Iris pigment epithelial cell (primary cell): ENCODE measurements at places on chromosomes 12 and 14.

DNA sequence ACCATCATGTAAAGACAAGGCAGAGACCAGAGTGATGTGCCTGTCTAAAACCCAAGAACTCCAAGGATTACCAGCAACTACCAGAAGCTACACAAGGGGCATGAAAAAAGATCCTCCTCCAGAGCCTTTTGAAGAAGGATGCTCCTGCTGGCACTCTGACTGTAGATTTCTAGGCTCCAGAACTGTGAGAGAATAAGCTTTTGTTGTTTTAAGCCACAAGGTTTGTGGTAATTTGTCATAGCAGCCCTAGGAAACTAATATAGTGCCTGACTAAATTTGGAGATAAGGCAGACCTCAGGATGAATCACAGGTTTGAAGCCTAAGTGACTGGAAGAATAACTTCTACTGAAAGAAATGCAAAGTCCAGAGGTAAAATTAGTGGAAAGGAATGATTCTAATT, 132.9 kb downstream of the CEP83 start:
- peak; percentile 93 for DNase-seq

GRCh38 chr12:51377099-51377984, 13.9 kb downstream of the GALNT6 start:
- no peak for DNase-seq

DNA sequence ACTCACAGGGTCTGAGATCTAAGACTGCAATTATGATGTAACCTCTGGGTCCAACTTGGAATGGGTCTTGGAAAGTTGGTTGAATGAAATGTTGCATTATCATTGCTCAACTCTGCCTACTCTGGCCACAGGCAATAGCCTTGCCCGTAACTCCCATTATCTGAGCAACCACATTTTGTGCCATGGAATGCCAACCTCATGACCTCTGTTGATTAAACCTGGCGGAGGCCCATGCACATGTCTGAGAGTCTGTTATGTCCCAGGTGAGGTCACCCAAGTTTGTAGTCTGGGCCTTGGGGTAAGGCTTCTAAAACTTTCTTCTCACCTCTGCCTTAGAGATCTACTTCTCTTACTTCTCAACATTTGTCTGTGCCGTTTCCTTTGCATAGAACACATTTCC, 140.9 kb downstream of the TBX5 start:
- DNase-seq = no peak

GRCh38 chr12:111768159-111768895, 1.6 kb downstream of the ALDH2 start:
- DNase-seq = no peak

DNA sequence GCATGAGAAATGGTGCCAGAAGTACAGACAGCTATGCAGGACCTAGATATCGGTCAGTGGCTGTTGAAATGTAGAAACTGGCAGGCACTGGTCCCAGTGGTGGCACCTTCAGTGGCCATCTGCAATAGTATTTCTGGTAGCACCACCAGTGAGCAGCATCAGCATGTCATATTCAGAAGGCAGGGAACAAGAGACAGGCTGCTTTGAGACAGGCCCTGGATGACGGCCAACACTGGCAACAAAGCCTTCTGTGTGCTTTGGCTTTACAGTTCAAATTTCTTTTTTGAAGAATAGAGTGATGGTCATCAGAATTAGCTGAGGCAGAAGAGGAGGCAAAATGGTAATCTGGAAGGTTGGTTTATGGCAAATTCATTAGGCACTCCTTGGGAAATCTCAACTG, 273.4 kb upstream of the SLC16A7 start:
- no peak for DNase-seq

- DNase-seq = no peak
These were observed 148.8 kb downstream of the ADGRD1 start for GRCh38 chr12:131102493-131102931.

- DNase-seq = no peak
These were observed 155.2 kb downstream of the KITLG start for GRCh38 chr12:88424791-88425730.

- no peak for DNase-seq
These were observed 4.3 kb upstream of the LRTM2 start for GRCh38 chr12:1815814-1816729.

GRCh38 chr12:131672311-131672940, 38.5 kb upstream of the SFSWAP start:
- DNase-seq = no peak

DNA sequence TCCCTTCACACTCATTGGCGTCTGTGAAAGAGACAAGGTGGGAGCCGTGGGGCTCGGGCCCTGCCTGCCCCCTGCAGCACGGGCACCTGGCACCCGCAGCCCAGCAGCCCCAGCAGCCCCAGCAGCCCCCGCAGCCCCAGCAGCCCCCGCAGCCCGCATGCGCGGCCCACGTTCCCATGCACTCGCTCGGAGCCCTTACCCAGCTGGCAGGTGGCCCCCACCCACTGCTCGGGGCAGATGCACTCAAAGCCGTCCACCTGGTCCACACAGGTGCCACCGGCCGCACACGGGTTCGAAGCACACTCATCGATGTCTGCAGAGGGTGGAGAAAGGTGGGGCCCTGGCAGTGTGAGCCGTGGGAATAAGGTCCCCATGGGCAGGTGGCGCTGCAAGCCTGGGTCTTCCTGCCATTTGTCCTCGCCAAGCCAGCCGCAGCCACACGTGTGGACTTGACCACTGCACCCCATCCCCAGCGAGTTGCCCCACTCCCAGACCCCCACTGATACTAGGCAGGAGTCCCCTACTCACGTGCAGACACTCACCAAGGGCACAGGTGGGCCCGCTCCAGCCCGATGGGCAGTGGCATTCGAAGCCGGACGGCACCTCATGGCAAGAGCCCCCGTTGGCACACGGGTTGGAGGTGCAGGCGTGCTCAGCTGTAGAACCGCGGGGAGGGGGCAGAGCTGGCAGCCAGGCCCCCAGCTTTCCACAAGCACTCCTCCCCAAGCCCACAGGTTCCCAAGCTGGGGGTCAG, 17.3 kb downstream of the JAG2 start:
- DNase-seq = no peak

DNA sequence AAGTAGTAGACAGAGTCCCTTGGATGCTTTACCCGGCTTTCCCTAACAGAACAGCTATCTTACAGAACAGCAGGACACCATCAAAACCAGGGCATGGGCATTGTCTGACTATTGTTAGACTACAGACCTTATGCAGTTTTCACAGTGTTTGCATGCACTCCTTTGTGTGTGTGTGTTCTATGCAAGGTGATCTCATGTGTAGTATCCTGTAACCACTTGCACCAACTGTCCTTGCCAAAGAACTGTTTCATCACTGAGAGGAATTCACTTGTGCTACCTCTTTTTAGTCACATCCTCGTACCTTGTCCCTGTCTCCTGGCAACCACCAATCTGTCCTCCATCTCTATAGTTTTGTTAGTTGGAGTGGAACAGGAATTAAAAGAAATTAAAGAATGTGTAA, 183.6 kb upstream of the PZP start:
- DNase-seq = no peak

DNA sequence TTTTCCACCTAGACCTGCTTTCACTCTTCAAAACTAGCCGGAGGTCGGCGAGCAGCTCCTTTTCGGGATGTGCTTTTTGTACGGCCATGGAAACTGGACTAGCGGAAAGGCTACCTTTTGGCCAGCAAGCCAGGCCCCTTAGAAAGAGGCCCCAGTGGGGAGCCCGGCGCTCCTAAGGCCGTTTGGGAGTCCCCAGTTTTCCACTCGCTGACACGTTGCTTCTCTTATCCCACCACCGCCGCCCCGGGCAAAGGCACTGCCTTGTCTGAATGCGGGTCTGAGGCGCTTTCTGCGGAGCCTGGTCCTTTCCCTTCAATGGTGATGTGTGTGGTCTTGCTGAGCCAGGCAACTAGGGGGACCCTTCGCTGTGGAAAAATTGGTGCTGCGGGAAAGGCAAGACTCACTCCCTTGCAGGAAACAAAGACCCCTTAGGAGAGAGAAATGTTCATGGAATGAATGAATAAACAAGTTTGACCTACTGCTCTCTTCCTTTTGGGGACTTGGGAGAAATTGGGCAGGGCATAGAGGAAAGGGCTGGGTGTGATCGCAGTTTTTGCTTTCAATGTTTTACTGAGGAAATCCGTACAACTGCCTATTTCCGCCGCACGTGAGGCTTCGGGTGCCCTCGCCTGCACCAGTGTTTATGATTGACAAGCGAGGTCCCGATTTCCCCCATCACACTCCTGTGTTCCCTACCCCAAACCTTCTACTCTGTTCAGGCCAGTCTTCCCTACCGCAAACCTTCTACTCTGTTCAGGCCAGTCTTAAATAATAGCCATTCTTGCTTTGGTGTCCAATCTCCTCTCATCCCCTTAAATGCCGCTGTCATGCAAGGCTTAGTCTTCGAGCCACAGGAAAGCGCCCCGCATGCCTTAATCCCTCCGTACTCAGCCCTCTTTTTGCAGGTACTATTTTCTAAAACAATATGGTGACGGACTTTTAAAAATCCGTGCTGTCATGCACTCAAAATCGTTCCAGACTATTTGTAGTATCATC, 1.0 kb upstream of the SLC38A2 start:
- peak; percentile 64 for DNase-seq

- peak; percentile 58 for DNase-seq
These were observed 1.6 kb downstream of the VDR start for GRCh38 chr12:47903151-47903611.

GRCh38 chr12:70598467-70599193, 38.6 kb downstream of the PTPRB start:
- no peak for DNase-seq

DNA sequence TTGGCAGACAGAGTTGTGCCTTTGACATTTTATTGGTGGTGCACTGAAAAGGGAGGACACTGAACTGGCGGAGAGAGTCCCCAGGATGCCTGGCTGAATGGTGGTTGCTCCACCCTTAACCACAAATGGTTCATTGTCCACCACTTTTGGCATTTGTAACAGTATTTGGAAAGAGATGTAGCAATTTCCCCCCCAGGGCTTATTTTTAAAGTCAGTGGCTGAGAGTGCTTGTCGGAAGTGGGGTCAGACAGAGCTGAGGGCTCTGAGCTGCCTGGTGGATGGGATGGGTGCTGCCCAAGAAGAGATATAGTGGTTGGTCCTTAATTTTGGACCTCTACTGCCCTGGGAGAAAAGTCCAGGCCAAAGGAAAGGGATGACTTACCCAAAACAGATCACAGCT, 31.5 kb upstream of the FGF6 start:
- DNase-seq = no peak

GRCh38 chr12:2052826-2053678, at the start of gene CACNA1C:
Gene CACNA1C (plus strand): TSS chr12:2052987. CDS start chr12:2053563, 576 bp downstream.
- DNase-seq = peak; percentile 66

DNA sequence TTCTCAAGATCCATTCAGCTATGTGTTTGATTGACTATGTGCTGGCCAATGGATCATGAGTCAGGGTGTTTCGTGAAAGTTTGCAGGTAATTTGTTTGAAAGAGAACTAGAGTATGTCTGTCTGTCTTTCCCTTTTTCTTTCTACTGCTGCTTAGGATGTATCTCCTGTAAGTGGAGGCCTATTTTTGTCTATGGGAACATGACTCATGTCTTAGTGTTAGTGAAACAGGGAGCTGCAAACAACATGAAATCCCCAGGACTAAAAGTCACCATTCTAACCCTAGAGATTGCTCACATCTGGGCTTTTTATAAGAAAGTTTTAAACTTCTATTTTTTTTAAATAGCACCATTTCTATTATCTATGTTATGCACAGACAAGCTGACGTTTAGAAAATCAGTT, 333.0 kb downstream of the CCER1 start:
- peak; percentile 41 for DNase-seq

DNA sequence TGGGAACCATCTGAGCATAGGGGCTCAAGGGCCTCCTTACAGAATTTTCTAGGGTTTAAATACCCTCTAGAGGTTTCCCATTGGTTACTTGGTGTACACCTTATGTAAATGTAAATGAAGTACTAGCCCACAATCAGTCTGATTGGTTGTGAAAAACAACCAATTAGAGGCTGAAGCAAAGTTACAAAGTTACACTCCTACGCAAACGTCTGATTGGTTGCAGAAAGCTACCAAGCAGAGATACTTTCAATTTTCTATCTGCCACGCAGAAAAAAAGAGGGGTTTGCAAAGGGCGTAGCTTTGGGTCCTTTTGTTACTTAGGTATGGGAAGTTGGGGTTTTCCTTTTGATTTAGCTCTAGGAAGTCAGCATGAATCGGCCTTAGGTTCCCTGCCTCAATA, 1.8 kb upstream of the TMEM19 start:
- DNase-seq = no peak

DNA sequence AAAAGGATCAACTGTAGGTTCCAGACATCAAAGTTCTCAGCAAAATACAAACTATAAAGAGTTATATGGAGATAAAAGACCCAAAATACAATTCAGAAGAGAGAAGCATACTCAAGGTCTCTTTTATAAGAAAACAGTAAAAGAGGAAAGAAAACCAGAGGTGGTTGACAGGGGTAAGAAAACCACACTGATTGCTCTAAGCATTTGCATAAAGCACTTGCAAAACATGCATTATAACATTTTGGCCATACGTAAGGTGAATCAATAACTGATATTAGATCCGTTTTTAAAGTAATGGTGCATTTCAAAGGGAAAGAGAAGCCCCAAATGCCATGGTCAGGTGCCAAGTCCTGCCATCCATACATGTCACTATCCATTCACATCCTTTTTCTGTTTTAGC, 5.9 kb downstream of the DDHD1 start:
- DNase-seq = no peak

GRCh38 chr14:33745163-33745562, 205.7 kb downstream of the EGLN3 start:
- DNase-seq = no peak

DNA sequence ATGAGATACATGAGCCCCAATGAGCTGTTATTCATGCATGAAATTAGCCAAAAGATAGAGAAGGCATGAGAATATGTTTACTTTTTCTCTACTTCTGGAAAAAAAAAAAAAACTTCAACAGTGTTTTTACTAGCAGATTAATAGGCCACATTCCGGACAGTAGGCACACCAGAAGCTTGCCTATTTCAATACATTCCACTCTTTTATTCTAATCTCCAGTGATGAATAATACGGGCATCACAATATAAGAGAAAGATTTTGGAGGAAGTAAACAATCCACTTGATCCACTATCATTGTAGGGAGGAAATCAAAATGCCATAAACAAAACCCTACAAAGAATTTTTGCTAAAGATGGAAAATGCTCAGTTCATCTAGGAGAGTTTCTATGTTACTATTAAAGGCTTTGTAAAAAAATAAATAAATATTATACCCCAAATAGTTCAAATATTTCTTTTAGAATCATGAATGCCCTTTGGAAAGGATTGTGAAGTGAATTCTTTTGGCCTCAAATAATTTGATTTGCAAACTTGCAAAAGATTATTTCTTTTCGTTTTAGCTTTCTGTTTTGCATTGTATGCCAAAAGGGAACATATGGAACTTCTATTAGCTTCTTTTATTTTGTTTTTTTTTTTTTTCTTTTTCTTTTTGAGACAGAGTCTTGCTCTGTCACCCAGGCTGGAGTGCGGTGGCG, 232.6 kb downstream of the EPS8 start:
- peak; percentile 31 for DNase-seq

DNA sequence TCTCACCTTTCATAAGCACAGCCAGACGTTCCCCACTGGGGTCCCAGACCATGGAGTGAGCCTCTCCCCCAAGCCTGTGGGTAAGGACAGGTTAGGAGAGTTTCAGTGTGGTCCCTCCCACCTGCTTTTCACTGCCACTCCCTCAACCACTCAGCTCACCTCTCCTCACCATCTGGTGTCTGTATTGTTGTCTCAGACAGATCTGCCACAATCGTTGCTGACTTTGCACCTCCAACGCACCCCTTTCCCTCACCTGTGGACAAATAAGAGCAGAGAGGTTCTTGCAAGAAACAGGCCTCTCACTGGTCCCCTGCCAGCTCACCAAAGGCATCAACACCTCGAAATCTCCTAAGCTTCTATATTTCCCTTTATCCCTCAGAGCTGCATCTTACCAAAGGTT, 8.8 kb downstream of the MYG1 start:
- no peak for DNase-seq
